ENCODE measurements at places on chromosomes 1 and 21.

- DNase-seq: peak; percentile 65
Observed at GRCh38 chr21:43373362-43374227, 53.3 kb downstream of the SIK1 start.

GRCh38 chr1:89451011-89451410 lies 73.6 kb upstream of the LRRC8B start:
- DNase-seq: no peak

DNA sequence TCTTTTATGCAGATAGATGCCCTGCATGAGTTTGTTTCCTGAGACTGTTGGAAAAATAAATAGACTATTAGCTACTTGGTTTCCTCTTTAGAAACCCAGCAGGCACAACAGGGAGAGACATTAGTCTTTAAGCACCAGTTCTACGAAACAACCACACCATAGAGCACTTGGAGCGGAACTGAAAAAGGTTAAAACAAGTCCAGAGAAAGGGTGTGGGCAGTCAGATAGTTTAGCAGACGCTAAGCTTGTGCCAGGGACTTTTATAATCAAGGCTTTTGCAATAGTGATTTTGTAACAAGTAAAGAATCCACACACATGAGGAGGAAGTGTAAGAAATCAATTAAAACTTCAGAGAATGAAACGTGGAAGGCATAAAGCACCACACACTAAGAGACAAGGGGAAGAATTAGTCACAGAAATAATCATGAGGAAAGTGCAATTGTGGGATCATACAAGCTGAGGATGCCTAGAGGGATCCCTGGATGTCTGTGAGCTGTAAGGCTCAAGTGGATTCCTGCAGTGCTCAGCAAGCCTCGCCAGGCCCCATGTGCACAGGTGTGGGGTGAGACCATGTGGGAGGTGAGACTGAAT lies 37.8 kb upstream of the TLR5 start:
- DNase-seq: peak; percentile 77

DNA sequence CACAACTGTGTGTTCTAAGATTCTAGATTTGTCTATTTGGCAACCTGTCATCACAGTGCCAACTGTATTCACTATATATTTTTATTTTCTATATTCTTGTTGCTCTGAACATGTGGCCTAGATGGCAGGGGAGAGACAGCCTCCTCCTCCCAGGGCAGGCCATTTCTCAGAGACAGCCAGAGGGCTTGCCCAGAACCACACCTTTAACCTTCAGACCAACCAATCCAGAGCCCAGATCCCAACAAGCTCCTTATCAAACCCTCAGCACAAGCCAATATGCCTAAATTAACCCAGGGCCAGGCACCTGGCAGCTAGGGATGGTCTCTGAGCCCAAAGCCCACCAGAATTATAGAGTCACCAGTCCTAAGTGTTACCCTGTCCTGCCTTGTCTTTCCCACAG lies 19.3 kb downstream of the TRIM11 start:
- no peak for DNase-seq

DNA sequence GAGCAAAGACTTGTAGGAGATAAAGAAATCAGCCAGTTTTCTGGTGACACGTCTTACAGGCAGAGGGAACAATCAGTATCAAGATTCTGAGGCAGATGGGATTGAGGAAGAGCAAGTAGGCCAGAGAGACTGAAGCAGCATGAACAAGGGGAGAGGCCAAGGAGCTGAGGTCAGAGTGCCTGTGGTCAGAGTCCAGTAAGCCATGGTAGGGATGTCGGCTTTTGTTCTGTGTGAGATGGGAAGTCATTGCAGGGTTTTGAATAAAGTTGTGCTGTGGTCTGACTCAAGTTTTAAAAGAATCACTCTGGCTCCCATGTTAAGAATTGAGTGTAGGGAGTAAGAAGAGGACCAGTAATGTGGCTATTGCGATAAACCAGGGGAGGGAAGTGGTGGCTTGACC lies 85.9 kb upstream of the IVNS1ABP start:
- DNase-seq: no peak

- peak; percentile 63 for DNase-seq
Observed at GRCh38 chr1:66262208-66262963, 271.6 kb upstream of the SGIP1 start.

- DNase-seq: peak; percentile 35
Observed at GRCh38 chr21:39947031-39947430, 79.8 kb downstream of the PCP4 start.

DNA sequence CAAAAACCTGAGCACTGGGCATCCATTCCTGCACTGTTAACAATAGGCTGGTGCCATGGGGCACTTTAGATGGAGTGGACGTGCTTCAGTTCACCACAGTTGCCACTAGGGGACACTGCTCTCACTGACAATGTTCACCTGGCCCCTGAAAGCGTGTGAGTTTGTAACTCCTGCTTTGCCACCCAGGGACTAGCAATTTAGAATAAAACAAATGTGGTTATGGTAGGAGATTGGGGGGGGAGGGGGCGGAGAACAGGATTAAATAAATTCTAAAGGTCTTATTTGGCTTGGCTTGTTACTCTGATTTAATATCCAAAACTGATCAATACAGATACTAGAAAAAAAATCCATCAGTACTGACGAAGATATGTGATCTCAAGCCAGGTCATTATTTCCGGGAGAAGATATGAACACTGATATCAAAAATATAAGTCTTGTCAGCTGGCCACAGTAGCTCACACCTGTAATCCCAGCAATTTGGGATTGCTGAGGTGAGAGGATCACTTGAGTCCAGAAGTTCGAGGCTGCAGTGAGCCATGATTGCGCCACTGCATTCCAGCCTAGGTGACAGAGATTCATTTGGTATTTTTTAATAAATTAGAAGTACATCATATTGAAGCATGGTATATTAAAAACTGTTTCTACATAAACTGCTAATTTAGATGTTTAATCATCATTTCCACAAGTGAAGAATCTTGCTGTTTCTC lies 23.2 kb downstream of the INTS7 start:
- peak; percentile 68 for DNase-seq

DNA sequence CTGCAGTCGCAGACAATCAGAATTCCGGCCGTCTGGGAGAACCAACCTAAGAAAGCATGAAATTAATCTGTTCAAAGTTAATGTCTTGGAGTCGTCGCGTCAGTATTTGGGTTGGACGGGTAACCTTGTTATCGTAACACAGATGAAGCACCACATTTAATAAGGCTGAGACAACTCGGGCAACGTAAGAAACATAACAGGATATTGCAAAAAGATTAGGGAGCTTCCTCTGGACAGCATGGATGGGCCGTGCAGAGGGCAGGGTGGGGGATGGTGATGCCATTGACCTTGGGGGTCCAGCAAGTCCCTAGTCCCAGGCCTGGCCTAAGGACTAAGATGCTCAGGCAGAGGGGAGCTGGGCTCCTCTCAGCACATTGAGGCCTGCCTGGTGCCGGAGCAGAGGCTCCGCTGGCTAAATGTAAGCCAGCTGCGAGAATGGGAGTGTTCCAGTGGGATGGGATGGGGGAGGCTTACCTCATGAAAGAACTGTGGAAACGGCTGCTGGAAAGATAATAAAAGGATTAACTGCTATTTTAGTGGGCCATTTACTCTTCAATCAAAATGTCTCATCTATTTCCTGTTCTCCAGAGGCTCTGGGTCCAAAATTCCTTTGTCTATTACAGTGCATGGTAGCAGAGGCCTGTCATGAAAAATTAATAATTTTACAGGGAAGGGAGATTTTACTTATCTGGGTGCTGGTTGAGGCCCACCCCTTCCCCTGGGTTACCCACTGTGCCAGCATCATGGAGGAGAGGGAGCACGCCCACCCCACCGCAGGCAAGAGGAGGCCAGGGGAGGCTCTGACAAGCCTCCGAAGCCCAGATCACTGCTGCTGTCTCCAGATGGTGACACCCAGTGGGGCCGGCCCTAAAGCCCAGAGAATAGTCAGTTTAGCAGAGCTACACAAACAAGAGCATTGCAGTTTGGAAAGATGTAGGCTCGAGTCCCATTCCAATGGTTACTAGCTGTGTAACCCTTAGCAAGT lies 131.6 kb downstream of the DMRTB1 start:
- DNase-seq: peak; percentile 85

DNA sequence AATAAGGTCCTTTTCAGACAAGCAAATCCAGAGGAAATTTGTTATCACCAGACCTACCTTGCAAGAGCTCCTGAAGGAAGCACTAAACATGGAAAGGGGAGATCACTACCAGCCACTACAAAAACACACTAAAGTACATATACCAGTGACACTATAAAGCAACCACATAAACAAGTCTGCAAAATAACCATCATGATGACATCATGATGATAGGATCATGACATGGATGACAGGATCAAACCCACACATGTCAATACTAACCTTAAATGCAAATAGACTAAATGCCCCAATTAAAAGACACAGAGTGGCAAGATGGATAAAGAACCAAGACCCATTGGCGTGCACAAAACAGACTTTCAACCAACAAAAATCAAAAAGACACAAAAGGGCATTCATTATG lies 688.8 kb upstream of the NR5A2 start:
- DNase-seq: no peak

DNA sequence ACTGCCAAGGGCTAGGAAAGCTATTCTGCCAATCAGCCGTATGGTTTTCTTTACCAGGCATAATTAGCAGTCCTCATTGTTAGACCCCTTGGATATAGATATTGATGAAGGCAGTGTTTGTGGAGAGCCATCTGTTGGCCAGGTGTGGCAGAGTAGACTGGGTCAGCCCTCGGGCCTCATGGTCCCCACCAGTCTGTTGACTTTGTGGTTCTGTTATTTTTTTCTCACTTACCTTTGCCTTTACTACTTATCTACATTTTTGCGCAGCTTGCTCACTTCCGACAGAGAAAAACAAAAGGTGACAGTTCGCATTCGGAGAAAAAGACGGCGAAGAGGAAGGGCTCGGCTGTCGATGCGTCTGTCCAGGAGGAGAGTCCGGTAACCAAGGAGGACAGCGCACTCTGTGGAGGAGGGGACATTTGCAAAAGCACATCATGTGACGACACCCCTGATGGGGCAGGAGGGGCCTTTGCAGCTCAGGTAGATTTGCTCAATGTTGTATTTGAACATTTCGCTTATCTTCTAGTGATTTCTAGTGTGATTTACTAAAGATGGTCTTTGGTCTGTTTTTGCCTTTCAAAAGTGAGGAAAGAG lies 2.3 kb downstream of the PCNT start:
- DNase-seq: no peak

GRCh38 chr1:234960722-234961455 lies 167.7 kb downstream of the TOMM20 start:
- DNase-seq: peak; percentile 65

DNA sequence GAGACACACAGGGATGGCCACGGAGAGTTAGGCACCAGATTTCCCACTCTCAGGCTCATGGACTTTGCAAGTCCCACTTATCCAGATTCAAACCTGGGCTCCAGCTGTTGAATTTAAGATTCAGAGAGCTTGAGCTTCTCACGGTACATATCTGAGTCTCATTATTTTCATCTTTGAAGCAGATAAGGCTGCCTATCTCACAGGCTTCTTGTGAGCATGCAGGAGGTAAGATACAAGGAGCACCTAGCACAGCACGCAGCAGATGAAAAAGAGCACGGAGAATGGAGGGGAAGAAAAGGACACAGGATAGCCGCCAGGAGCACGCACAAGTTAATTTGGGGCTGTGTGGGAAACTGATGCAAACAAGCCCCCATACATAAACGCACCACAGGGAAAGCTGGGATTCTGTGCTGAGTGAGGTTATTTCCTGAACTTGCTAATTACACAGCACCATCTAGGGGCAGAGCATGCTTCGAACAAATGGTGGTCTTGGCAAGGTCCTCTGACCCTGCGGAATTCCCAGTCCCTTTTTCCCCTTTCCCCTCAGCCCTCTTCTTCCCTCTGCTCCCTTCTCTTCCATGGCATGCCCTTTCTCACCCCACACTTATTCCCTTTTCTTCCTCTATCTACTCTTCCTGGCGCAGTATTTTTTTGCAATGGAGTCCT lies 134.7 kb upstream of the VANGL1 start:
- DNase-seq: peak; percentile 62

- peak; percentile 87 for DNase-seq
Observed at GRCh38 chr1:180954005-180954800, 41.5 kb downstream of the KIAA1614 start.

- no peak for DNase-seq
Observed at GRCh38 chr21:41948078-41948895, 5.5 kb downstream of the C2CD2 start.

GRCh38 chr1:107010582-107010981 lies 45.9 kb upstream of the PRMT6 start:
- peak; percentile 25 for DNase-seq

DNA sequence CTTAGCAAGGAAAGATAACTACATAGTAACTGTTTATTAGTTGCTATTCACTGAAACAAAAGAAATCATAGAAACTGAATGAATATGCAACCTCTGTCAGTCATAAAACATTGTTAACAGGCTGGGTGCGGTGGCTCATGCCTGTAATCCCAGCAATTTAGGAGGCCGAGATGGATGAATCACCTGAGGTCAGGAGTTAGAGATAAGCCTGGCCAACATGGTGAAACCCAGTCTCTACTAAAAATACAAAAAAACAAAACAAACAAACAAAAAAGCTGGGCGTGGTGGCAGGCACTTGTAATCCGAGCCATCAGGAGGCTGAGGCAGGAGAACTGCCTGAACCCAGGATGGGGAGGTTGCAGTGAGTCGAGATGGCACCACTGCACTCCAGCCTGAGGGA lies 44.1 kb downstream of the CRB1 start:
- no peak for DNase-seq

DNA sequence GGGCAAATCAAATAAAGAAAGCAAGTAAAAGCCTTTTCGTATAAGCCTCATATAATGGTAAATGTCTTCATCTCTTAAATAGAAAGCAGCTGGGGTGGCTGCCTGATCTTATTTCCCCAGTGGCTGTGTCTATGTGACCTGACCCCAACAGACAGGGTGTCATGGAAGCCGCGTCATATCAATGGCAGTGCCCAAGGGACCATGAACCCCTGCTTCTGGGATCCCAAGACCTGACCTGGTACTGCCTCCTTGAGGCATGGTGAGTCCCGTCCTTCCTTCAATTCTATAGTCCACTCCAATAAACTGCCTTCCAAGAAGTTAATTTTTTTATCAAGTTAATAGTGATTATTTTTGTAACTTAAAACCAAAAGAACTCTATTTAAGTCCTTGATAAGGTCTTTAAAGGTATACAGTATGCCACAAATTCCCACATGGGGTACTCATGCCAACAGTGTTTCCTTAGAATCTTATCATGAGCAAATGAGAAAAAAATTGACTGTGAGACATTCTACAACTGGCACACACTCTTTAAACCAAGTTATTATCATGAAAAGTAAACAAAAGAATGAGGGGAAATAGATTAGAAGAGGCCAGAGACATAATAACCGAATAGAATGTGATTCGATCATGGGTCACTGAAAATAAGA lies 104.6 kb downstream of the ADSS2 start:
- DNase-seq: no peak

DNA sequence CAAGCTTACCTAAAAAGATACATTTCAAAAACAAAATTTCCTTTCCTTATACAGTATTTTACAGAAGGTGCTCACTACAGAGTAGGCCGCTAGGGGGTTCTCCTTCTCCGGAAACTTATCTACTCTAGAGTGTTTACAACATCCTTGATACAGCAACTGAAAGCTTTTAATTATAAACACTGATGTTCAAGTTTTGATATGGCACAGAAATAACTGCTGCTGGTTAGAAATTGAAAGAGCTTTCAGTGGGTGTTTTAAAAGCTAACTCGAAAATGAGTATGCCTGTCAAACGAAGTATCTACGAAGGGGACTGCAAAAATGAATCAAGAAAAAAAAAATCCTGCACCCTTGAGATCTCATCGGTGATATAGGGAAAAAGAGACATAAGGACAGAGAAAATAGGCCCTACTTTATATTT lies 1.0 kb downstream of the YOD1 start:
- peak; percentile 71 for DNase-seq

- peak; percentile 90 for DNase-seq
Observed at GRCh38 chr1:203408486-203409481, 57.9 kb upstream of the FMOD start.
